ENCODE measurements at places on chromosomes 5 and 9.

- DNase-seq, result peak; percentile 94
Measured at GRCh38 chr5:42994555-42995359, 45.4 kb downstream of the ANXA2R start.

GRCh38 chr5:139492700-139493192 lies 10.2 kb upstream of the STING1 start:
- DNase-seq, result peak; percentile 67

DNA sequence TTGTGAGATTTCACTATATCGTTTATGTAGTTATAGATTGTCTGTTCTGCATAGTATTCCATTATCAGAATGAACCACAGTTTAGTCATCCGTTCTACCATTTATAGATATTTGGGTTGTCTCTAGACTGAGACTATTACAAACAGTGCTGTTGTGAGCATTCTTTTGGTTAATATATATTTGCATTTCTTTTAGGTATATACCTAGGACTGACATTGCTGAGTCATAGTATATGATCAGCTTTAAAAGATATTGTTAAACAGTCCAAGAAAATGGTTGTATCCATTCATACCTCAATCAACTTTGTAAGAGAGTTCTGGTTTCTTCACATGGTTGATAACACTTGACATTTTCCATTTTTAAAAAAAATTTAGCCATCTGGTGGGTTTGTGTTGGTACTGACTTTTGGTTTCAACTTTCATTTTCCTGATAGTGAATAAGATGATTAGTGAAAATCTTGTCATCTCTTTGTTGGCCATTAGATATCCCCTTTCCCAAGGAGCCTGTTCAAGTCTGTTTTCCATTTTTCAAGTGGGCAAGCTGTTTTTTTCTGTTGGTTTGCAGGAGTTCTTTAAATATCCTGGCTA lies 22.9 kb upstream of the ADAM19 start:
- no peak for DNase-seq

DNA sequence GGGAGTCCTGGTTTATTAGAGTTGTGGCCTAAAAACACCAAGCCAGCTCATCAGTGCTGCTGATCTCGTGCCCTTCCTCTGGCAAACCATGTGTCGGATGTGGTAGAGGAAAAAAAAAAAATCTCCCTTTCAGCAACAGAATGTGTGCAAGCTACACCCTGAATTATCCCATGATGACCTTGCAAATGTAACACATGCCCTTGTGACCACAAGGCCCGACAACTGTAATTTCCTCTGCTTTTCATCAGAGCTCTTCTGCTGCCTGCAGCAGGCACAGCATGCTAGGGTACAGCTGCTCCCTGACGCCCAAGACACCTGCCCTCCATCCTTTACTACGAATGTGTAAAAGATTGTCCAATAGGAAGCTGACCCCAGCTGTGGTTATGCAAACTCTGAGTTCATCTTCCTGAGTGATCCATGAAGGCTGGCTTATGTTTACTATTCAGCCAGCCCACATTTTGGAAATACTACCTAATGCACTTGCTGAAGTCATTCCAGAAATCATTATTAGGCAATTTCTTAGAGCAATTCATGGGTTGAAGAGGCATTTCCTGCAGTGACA lies 14.6 kb upstream of the BNC2 start:
- peak; percentile 68 for DNase-seq

DNA sequence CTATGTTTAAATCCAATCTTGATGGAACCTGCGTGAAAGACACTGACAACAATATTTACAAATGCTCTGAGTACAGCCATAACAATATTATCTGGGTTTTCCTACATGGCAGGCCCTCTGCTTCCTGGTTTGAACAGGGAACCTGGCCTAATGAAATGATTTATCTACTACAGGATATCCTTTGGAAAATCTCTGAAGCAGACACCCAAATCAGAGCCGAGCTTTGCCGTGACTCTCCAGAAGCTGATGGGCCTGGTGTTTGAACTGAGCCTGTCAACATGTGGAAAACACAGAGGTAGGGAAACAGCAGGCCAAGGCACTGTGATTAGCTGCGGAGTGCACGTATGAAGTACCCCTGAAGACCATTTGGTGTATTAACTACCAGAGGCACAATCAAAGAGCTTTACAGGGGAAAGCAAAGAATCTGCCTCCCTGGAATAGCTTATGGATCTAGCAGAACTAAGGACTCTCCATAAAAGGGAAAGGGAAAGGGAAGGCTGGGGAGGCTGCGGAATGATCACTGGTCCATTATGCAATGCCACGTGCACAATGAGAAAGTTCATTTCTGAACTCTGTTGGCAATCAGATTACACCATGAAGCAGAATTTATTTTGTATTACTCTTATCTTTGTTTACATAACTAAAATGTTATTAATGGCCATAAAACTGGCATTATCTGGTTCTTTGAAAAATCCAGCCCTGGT lies 321.9 kb downstream of the EBF1 start:
- DNase-seq, result peak; percentile 64
